Stimulated activated CD8-positive, alpha-beta memory T cell treated with anti-CD3 and anti-CD28 coated beads, Interleukin-4, amount 100 ng/mL, for 24 hours (primary cell): ENCODE measurements at places on chromosomes 1 and 21.

GRCh38 chr1:168235937-168236336 lies 10.1 kb downstream of the SFT2D2 start:
- DNase-seq: no peak

DNA sequence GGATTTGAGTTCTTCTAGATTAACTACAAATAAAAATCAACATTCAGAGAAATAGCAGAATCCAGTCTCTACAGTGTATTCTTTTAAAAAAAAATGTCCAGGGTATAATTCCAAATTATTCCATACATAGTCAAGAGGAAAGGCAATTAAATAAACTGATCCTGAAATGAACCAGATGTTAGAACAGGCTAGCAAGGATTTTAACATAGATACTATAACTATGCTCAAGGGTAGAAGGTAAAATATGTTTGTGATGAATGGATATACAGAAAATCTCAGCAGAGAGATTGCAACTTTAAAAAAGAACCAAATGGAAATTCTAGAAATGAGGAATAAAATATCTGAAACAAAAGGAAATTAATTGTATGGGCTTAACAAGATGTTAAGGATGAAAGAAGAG lies 32.4 kb downstream of the CYYR1 start:
- no peak for DNase-seq

DNA sequence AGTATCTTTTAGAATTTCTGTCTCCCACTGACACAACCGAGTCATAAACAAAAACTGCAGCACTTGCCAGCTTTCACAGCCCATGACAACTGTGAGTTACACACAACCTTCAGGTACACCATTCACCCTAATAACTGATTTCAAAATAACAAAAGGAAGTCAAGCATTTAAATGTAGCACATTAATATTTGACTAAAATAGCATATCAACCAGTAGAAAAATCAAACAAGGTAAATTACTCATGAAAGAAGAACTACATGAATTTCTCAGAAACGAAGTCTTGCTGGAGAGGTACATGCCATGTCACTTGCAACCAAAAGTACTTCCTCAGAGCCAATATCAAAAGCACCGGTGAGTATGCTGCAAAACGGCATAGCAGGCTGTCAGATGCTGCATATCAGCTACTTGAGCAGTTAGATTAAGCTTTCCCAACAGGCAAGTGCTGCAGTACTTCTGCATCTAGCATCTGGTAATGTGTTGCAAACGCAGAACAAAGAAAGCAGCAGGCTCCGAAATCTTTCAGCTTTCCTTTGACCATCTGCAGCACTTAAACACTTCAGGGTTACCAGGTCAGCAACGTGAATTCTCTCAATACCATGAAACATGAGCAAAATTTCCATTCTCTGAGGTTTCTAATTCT lies 223.2 kb downstream of the SMYD3 start:
- no peak for DNase-seq

DNA sequence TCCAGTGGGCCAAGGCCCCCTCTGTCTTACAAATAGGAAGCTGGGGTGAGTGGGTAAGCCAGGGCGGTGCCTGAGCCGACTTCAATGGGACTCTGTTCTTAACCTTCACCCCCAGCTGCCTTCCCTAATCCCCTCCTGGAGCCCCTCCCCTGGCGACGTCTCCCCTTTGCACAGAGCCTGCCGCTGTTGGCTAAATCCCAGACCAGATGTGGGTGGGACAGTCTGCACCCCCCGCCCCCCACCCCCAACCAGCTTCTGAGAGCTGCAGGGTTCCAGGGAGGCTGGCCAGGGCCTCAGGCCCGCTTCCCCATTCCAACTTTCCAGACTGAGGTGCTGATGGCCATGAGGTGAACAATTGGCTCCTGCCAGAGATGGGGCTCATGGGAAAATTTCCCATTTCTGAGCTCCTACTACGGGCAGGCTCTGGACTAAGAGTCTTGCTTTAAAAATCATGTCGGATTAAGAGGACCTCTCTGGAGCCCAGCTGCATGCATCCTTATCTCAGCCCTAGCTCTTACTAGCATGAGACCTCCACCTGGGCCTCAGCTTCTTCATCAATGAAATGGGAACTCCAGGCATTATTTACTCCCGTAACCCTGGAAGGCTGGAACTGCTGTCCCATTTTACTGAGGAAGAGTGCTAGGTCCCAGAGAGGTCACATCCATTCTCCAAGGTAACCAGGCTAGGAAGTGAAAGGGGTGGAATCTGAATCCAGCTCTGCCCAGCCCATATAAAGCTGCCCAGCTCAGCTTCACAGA lies 6.4 kb downstream of the COL8A2 start:
- DNase-seq: no peak

DNA sequence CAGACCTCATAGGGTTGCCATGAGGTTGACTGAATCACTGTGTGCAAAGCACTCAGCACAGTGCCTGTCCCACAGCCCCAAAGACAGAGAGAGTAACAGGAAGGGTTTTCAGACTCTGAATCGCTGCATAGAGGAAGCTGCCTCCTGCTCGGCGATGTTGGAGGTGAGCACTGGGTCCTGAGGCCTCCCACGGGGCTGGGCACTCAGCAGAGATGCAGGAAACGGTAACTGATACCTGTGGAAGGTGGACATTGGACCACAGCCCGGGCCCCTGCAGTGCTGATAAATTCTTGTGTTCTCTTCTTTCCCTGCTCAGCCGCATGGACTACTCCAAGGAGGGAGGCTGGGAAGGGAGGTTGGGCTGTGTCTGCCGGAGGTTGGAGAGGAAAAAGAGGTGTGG lies 389.7 kb downstream of the PTPRU start:
- no peak for DNase-seq

GRCh38 chr1:237763137-237763536 lies 127.6 kb downstream of the ZP4 start:
- no peak for DNase-seq

- no peak for DNase-seq
Observed at GRCh38 chr1:117860896-117861610, 68.4 kb downstream of the GDAP2 start.
